Activated T-helper 2 cell treated with anti-CD3 and anti-CD28 coated beads, Interferon-gamma antibody, Interleukin-2, Interleukin-4, amounts not matched to agents 10 μg/mL and 5 μg/mL and 100 μg/mL, durations not matched to agents 14 hours and 24 hours and 36 hours (primary cell): ENCODE measurements at places on chromosomes 12 and 14. TPM values are rescaled to one million over a fixed set of nuclear protein-coding genes. Genes with fewer than 3 reads are reported as not detected.

The MYF6 gene
- not detected in 2 replicates for total RNA-seq

The CD27 gene
- total RNA-seq = 23.3 and 25.9 TPM in 2 replicates

The PTPRR gene
- not detected in 2 replicates for total RNA-seq

The COA8 gene
- 31.9 and 33.5 TPM in 2 replicates for total RNA-seq

The PRPH gene
- total RNA-seq = not detected in 2 replicates

The P2RX2 gene
- not detected in 2 replicates for total RNA-seq

The POTEG gene
- not detected in 2 replicates for total RNA-seq

The TDRD9 gene
- 0.23 TPM in 1 of 2 replicates, not detected in the other for total RNA-seq

DNA sequence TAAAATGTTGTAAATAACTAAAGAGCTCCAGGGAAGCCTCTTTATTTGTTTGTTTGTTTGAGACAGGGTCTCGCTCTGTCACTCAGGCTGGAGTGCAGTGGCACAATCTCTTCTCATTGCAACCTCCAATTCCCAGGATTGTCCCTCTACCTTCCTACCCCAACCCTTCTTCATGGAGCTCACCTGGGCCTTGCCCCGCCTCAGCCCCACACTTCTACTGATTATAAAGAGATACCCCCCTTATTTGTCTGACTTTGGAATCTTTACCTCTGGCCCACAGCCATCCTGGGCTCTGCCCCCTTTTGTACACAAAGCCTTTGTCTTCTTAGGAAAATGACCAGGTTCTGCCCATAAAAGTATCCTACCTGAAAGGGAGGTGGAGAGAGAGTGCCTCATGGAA, 9.1 kb upstream of the BLTP3B start:
- no peak for DNase-seq

- DNase-seq = no peak
These were observed 134.7 kb downstream of the FGD4 start for GRCh38 chr12:32533971-32534590.

GRCh38 chr12:23356927-23357708, 592.4 kb downstream of the SOX5 start:
- no peak for DNase-seq

- no peak for DNase-seq
These were observed 81.3 kb upstream of the PRMT8 start for GRCh38 chr12:3409662-3410061.
